ENCODE measurements at places on chromosomes 6 and 20. TPM values are rescaled to one million over a fixed set of nuclear protein-coding genes. Genes with fewer than 3 reads are reported as not detected.

DNA sequence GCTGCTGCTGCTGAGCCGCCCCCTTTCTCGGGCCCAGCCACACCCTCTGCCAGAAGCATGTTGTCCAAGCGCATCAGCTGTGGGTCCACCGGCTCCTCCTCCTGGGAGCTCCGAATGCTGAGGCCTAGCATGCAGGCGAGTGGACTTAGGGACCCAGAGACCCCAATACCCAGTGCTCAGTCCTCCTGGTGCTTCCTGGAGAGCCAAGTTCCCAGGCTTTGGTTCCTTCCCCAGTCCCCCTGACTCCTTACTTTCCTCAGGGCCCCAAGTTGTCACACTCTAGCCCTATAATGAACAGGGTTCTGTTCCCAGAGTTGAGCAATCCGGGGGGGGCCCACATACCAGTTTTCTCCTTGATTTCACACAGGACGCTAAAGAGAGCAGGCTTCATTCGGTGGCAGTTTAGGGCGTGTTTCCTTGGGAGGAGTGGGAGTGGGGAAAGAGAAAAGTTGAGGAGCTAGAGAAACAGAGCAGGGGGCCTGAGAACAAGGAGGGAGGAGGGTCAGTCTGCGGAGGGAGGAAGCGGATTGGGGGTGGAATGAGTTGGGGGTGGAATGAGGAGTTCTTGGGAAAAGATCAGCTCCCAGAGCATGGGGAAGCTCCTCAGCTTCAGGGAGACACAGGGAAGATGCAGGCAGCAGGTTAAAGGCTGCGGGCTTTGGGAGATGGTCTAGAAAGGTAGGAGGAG, 1.5 kb downstream of the PBX2 start:
- DNase-seq: no peak

- DNase-seq: no peak
These were observed 115.7 kb downstream of the CD109 start for GRCh38 chr6:73811706-73812105.

- DNase-seq: no peak
These were observed 31.8 kb upstream of the RSPO4 start for GRCh38 chr20:1033751-1034414.

PANK2 gene
- 58.1 TPM for total RNA-seq

- DNase-seq: no peak
These were observed 78.5 kb downstream of the TTLL2 start for GRCh38 chr6:167403427-167403826.

KCNK16 gene
- not detected for total RNA-seq

GRCh38 chr6:30883685-30884520, at the start of gene DDR1:
TSS of gene DDR1 (plus strand) at chr6:30884519. CDS start at chr6:30888730, 4,211 bp downstream.
- DNase-seq: peak; percentile 43

PRSS35 gene
- not detected for total RNA-seq

- DNase-seq: no peak
These were observed 207.1 kb upstream of the PRSS16 start for GRCh38 chr6:27040244-27041042.

GRCh38 chr20:50992733-50993457, 30.0 kb downstream of the KCNG1 start:
- DNase-seq: no peak

STX11 gene
- total RNA-seq: 29.2 TPM

DNA sequence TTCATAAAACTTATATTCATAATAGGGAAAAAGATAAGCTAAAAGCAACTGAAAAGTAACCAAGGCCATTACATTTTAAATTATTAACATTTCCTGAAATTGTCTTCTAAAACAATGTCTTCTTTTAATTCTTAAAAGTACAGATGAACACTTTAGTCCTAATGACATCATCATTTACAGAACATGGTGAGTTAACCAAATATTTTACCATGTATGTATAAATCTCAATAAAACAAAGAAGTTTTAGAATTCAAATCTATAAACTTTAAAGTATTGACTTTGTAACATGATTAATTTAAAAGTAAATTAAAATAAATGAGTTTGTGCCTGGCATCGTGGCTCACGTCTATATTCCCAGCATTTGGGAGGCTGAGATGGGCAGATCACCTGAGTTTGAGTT, 125.9 kb upstream of the PRSS16 start:
- DNase-seq: no peak

- DNase-seq: no peak
These were observed 7.1 kb upstream of the FYN start for GRCh38 chr6:111880181-111880888.

SLC17A4 gene
- total RNA-seq: not detected

DNA sequence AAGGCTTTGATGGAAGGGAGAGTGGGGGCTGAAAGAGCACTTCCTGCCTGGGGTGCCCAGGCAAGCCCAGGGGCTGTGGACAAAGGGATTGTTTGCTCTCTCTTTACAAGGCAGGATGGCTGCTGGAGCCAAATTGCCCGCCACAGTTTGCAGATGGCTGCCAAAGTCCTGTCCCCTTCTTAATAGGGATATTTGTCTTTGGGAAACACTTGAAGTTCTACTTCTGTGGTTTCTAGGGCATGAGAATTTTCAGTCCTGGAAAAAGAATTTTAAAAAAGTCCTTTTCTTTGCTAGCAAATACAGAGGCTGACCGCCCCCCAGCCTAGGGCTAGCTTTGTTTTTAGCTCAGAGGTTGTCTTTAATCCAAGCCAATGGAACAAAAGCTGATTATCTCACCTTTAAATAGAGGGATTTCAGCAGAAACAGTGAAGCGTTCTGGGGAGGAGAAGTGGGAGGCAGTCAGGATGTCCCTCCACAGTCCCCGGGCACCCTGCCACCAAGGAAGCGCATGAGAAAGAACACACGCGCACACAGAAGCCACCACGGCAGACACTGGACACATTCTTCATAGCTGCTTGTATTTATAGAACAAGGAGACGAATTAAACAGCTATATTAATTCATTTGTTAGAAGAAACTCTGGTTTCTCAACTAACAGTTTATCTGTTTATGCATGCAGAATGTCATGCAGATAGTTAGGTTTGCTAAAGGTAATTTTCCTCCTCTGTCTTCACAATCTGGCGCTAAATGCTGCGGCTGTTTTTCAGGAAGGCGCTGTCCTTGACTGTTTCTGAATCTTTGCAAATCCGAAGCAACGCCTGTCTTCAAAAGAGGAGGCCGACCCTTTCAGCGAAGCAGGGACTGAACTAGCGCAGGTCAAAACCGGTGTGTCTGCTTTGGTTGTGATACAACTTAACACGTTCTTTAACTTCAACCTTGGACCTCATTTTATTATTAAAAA, 736.9 kb downstream of the QKI start:
- no peak for DNase-seq

SOX18 gene
- total RNA-seq: not detected

PRKN gene
- total RNA-seq: 0.22 TPM

- DNase-seq: no peak
These were observed 1.2 kb downstream of the AAR2 start for GRCh38 chr20:36237477-36237876.

PKHD1 gene
- not detected for total RNA-seq

DNA sequence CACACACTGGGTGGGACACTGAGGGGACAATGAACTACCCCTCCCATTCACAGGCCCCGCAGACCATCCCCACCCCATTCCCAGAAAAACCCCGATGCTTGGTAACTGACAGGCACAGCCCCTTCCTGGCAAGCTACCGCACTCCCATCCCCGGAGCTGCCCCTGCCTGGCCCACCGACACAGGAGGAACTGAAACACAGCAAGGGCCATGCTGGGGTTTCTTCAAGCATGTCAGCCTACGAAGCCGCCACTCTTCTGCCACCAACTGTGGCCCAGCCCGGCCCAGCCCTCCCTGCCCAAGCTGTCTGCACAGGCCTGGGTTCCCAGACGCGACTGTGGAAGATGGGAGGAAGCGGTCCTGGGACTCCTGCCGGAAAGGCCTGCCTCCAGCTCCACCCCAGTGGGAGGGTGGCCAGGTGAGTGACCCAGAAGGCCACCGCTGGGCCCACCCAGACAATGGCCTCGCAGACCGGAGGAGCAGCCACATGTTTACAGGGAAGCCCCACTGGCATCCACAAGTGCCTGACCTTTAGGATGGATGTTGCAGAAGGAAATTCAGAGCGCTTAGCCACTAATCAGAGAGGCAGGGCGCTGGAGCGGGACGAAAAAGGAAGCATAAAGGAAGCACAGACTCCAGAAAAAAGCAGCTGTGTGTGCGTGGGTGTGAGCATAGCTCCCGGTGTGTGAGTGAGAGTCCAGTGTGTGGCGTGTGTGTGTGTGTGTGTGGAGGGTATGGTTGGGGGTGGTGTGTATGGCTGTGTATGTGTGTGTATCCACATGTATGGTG, 91.6 kb downstream of the PRND start:
- no peak for DNase-seq

DNA sequence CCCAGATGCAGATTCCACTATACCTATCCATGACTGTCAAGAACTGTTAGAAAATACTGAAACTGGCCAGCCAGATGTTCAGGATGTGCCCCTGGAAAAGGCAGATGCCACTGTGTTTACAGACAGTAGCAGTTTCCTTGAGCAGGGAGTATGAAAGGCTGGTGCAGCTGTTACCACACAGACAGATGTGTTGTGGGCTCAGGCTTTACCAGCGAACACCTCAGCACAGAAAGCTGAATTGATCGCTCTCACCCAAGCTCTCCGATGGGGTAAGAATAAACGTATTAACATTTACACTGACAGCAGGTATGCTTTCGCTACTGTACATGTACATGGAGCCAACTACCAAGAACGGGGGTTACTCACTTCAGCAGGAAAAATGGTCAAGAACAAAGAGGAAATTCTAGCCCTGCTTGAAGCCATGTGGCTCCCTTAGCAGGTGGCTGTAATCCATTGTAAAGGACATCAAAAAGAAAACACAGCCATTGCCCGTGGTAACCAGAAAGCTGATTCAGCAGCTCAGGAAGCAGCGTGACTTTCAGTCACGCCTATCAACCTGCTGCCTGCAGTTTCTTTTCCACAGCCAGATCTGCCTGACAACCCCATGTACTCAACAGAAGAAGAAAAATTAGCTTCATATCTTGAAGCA, 459.7 kb upstream of the HTR1E start:
- DNase-seq: no peak

DNA sequence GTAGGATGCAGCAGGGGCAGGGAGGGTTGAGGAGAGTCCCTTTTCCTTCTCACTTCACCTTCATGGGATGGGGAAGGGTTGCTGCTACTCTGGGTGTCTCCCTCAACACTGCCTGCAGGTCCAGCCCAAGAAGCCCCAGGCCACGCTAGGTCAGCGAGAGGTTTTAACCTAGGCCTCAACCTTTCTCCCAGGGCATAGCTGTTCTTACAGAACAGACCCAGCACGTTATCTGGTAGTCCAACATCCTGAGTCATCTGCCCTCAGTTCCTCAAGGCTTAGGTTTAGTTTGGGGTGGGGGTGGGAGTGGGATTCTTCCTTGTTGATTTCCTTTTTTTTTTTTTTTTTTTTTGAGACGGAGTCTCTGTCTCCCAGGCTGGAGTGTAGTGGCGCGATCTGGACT, 15.8 kb downstream of the LRRC73 start:
- no peak for DNase-seq

GRCh38 chr20:47578543-47578942, 76.9 kb downstream of the NCOA3 start:
- DNase-seq: no peak

CYP24A1 gene
- total RNA-seq: 0.58 TPM

DNA sequence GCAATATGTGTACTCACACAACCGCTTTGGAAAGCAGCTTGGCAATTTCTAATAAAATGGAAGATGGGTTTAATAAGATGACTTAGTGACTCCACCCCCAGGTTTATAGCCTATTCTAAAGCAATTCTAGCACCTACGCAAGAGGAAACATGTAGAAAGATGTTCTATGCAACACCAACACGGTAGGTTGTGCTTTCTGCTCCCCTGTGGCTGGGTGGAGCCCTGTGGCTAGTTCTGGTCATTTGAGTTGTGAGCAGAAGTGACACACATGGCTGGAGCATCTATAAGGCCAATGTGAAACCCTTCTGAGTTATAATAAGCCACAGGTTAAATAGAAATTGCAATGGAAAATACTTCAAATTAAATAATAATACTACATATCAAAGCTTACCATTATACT, 310.7 kb downstream of the CD83 start:
- no peak for DNase-seq

DNA sequence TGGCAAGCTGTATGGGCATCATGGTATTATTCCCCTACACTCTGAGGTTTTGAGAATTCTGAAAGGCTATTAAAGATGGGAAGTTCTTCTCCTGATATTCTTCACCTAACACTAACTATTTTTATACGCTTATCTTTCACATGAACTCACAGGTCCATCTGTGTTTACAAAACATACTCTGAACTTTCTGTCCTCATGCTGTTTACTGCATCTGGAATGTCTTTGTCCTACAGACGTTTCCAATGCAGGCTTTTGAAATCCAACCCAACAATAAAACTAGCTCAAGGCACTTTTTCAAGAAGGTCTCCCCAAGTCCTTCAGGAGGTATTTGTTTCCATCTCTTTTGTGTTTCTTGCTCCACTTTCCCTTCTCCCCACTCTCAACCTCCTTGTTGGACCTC, 60.5 kb upstream of the MLIP start:
- DNase-seq: no peak

- DNase-seq: no peak
These were observed 33.9 kb downstream of the ZNF133 start for GRCh38 chr20:18321976-18322950.

DNA sequence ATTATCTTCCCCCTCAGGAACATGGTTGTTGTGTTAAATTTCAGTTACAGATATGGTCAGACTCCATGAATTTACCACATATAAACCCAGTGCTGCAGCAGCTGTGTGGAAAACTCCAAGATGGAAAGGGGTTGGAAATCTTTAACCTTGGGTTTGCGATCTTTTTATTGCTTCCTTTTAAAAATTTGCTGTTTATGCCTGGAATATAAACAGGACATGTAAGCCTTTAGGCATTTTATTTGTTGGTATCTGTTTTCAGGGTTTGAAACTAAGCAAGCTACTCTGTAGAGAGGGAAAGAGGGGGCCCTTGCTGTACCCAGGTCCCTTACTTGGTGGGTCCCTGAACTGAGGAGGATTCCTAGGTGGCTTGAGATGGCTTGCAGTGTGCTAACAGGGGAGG, 778 bp downstream of the PKIG start:
- DNase-seq: no peak

ADTRP gene
- total RNA-seq: 3.9 TPM

GRCh38 chr6:113458368-113459010, 398.7 kb upstream of the MARCKS start:
- DNase-seq: no peak

DNA sequence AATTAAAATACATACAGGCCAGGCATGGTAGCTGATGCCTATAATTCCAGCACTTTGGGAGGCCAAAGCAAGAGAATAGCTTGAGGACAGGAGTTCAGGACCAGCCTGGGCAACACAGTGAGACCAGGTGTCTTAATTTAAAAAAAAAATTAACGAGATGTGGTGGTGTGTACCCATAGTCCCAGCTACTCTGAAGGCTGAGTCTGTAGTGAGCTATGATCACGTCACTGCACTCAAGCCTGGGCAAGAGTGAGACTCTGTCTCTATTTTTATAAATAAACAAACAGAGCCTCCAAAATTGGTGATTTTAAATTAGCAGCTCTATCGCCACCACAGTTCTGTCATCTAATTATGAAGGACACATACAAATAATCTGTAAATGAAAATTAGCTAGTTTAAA, 37.9 kb downstream of the ABHD12 start:
- no peak for DNase-seq

SMIM26 gene
- 47.1 TPM for total RNA-seq

HCK gene
- total RNA-seq: 0.28 TPM

Measured in CD8-positive, alpha-beta memory T cell (primary cell).